Cerebellum (tissue), 4 donors: ENCODE measurements at places on chromosomes 3 and 15. TPM values are rescaled to one million over a fixed set of nuclear protein-coding genes. Genes with fewer than 3 reads are reported as not detected.

UBE2E1 gene
- 76.2 TPM for total RNA-seq

STRIT1 gene
- total RNA-seq, result not detected

PRKCI gene
- 66.8 TPM for total RNA-seq

ATP13A5 gene
- 0.27 TPM for total RNA-seq

SLC28A1 gene
- total RNA-seq, result not detected

IL12A gene
- 1.1 TPM for total RNA-seq

GHRL gene
- 0.64 TPM for total RNA-seq
